ENCODE measurements at places on chromosomes 6 and 20.

DNA sequence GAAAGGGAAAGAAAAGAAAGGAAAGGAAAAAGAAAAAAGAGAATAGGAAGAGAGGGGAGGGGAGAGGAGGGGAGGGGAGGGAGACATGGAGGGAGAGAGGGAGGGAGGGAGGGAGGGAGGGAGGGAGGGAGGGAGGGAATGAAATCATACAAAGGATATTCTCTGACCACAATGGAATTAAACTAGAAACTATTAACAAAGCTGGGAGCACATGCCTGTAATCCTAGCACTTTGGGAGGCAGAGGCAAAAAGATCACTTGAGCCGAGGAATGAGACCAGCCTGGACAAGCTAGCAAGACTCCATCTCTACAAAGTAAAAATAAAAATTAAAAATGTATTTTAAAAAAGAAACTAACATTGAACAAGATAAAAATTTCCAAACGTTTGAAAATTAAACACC, 62.8 kb downstream of the ILRUN start:
- DNase-seq = no peak

- DNase-seq = no peak
These were observed 31.5 kb downstream of the PACSIN1 start for GRCh38 chr6:34497411-34497810.

DNA sequence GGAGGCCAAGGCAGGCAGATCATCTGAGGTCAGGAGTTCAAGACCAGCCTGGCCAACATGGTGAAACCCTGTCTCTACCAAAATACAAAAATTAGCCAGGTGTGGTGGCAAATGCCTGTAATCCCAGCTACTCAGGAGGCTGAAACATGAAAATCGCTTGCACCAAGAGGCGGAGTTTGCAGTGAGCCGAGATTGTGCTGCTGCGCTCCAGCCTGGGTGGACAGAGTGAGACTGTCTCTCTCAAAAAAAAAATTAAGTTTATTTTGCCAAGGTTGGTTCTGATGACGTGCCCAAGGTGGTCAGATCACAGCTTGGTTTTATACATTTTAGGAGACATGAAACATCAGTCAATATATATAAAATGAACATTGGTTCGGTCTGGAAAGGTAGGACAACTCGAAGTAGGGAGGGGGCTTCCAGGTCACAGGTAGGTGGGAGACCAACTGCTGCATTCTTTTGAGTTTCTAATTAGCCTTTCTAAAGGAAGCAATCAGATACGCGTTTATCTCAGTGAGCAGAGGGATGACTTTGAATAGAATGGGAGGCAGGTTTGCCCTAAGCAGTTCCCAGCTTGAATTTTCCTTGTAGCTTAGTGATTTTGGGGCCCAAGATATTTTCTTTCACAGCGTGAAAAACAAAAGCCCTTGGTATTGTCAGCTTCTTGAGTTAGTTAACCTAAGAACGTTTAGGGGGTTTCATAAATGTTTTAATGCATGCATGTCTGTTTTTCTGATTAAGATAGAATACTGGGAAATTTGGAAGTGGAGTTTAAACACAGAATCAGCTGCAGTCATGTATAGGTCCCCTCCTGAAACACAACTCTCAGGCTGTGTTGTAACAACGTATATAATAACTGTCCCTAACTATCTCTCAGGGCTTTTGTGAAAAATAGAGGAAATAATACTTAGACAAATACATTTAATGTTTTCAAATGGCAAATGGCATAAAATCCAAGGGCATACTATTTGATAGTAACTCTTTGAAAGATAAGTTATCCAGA, 16.7 kb downstream of the ACOT13 start:
- no peak for DNase-seq

- no peak for DNase-seq
These were observed 31.2 kb upstream of the APCDD1L start for GRCh38 chr20:58546416-58546711.

GRCh38 chr6:109008537-109009235, 86.0 kb downstream of the SESN1 start:
- DNase-seq = no peak

- no peak for DNase-seq
These were observed 3.1 kb upstream of the HECA start for GRCh38 chr6:139131736-139132280.

DNA sequence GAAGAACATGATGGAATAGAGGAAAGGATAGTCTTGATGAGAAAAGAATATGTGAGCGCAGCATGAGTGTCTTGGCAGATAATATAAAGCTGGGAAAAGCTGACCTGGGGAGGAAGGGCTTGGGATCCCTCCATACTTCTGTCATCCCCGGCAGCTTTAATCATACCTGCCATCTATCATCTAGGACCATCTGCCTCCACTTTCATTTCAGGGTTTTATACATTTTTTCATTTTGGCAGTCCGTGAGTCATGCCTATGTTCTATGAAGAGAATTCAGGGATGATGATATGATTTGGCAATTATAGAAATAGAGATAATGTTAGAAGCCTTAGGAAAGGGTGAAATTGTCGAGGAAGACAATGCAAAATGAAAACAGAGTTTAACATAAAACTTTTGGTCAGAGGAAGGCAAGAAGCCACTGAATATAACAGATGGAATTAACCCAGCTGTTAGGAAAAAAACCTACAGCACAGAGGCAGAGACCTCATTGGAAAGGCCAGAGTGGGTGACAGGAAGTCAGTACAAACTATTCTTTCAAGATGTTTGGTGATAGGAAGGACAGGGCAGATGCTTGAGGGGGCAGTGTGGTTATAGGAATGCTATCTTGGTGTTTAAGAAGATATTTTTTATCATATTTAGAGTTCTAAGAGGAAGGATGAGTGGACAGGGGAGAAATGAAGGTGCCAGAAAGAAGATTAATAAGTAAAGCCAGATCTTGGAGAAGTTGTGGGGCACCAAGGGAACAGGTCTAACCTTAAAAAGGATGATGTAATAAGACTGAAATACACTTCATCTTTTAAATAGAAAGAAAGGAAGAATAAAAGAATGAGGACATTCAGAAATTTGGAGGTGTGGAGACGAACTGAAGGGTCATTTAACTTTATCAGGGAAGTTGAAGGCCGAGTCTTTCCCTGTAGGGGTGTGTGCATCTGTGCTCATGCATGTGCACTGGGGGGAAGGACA, 37.8 kb downstream of the MARCKS start:
- DNase-seq = no peak

- no peak for DNase-seq
These were observed 142.6 kb downstream of the MAP3K7 start for GRCh38 chr6:90444160-90444714.

GRCh38 chr20:48722737-48723191, 105.0 kb downstream of the PREX1 start:
- peak; percentile 72 for DNase-seq

- DNase-seq = no peak
These were observed 32.8 kb upstream of the TFAP2B start for GRCh38 chr6:50785921-50786320.

DNA sequence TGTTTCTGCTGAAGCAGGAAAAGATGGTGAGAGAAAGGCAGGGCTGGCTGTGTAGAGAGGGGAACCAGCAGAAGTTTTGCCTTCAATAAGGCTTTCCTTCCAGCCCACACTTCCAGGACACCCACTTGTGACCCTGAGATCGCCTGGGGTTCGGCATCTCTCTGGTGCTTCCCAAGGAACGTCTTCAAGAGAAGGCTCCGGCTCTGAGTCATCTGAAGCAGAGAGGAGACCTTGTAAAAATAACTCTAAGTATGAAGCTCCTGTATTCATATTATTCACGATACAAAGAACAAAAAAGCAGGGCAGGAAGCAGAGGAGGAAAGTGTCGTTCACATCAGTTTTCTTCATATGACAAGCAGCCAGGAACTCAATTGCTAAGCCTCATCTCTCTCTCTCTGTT, 95.4 kb upstream of the MRPS10 start:
- no peak for DNase-seq

DNA sequence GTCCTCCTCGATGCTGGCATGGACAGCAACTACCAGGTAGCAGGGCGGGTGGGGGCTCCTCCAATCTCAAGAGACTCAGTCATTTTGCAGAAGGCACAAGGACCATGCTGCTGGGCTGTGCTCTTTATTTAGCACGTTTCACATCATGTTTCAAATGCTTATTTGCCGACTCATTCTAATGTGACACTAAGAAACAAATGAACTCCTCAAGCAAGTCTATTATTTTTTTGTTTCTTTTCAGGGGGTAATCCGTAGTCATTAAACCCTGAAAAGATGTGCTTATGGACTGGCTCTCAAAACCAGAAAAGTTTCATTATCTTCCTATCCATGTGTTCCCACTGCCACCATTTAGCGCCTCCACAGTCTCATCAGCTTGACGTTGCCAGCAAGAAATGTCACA, 92.9 kb downstream of the ANKS1A start:
- DNase-seq = no peak

DNA sequence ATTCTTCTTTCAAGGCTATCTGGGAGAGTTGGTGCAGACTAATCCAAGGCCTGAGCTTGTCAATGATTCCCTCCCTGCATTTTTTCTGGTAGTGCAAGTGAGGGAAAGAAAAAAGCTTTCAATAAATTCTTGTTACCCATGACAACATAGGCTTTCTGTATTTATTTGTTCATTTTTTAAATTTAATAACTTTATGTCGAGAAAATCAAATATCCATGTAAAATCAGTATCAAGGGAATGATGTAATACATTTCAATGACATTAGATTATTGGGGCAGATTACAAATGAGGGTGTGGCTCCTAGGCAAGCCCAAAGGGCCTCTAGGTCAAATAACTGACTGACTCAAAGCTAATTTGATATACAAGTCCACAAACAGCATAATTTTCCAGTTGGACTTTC, 104.0 kb downstream of the GJA1 start:
- no peak for DNase-seq

DNA sequence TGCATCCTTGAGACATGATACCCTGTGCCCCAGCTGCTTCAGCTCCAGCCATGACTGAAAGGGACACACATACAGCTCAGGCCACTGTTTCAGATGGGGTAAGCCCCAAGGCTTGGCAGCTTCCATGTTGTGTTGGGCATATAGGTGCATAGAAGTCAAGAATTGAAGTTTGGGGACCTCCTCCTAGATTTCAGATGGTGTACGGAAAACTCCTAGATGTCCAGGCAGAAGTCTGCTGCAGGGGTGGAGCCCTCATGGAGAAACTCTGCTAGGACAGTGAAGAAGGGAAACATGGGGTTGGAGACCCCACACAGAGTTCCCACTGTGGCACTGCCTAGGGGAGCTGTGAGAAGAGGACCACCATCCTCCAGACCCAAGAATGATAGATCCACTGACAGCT, 1379.0 kb upstream of the MAP3K7 start:
- DNase-seq = no peak

DNA sequence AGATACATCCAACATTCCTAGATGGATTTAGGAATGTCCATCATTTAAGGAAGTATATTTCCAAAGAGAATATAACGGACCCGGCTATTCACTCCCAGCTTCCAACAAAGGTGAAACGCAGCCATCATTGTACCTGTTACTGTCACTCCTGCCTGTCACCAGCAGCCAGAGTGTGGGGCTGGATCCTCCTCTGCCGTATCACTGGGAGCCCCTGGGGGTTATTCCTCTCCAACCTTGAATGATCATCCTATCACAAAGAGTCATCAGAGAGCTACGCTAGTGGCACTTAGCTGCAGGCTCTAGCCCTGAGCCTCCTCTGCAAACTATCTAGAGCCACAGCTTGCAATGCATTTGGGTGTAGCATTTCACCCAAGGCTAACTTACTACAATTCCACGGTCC, 73.6 kb upstream of the NHSL1 start:
- no peak for DNase-seq

DNA sequence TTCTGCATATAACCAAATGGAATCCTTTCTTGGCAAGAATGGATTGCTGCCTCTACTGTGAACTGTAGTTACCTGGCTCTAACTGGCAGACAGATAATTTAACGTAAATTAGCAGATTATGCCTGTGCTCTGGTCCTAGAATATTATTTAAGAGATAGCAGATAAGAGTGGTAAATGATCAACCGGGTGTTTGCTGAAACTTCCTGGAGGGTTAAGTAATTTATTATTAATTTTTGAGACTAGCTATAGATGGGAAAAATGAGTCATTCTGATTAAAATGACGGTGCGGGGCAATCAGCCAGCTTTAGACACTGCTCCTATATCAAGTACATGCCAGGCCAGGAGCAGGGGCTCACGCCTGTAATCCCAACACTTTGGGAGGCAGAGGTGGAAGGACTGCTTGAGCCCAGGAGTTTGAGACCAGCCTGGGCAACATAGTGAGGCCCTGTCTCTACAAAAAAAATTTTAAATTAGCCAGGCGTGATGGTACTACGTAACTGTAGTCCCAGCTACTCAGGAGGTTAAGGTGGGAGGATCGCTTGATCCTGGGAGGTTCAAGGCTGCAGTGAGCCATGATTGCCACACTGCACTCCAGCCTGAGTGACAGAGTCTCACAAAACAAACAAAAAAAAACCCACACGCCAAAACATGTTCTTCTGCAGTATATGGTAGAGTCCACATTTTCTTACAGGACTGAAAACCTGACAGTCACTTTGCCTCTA, 22.6 kb downstream of the B4GALT5 start:
- DNase-seq = no peak

GRCh38 chr6:54621285-54621684, 225.3 kb upstream of the FAM83B start:
- DNase-seq = no peak

DNA sequence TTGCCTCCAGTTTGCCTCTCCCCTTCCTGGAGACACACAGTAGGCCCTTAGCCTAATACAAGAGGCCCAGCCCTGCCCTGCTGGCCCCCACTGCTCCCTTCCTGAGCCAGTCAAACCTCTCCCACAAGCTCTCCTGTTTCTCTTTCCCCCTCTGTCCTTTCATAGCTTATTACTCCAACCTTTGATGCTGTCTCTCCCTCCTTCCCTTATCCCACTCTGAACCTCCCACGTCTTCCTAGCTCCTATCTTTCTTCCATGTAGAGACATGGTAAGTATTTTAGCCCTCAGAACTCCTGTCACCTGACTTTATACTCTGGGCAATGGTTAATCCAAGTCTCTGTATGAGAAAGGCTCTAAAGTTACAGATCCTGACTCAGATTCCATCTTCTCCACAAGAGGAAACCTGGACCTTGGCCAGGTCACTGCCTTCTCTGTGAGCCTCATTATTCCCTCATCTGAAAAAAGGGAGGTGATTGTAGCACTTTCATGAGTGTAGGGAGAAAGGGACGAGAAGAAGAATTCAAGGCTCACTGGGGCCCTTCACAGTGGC, 6.7 kb downstream of the TGIF2 start:
- DNase-seq = peak; percentile 69

GRCh38 chr6:70394518-70395300, 18.6 kb upstream of the FAM135A start:
- no peak for DNase-seq

DNA sequence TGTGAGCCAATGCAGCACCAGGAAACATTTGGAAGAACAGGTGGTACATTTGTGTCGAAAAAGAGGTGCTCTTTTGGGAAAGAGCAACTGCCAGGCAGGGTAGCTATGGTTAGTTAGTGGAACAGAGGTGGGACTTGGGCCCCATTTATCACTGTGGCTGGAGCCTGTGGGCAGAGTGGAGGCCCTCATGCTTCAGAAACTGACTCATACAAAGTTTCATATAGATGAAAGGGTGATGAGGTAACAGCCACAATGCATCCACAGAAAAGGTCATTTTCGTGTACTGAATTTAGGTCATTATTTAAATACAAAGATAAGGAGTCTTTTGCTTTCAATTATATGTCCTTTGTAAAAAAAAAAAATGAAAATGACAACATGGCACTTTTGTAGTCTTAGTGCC, 76.4 kb upstream of the HS3ST5 start:
- DNase-seq = no peak

All from stromal cell of bone marrow (primary cell).